ENCODE measurements at places on chromosomes 1 and 21.

DNA sequence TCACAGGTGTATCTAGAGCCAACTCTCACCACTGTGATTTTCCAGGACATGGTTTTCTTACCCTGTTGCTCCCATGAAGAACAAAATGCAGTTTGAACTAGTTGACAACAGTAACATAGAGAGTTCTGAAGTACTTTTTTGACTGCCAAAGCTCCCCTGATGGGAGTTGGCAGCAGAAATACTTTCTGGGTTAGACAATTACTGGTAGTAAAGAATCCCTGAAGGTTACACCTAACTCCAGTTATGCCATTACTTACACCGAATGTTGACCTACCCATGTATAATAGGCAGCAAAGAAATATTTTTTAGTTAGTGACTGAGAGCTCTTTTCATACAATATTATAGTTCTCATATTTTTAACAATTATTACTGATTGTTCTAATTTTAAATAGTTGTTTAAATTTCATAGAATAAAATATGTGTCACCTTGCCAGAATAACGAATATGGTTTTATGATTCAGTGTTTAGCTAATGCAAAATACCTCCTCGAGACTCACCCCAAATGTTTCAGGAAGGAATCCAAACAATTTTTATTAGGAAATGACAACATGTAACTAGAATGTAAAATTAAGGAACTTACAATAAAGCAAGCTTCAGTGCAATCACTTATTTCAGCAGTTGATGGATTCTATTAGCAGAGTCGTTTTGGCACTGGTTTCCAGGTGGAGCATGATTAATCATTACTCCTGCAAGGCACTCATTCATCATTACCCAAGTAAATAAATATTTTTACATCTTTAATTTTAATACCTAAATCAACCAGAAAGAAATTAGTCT, 237.6 kb downstream of the MRPL39 start:
- DNase-seq, result no peak

- DNase-seq, result peak; percentile 71
These were observed 19.1 kb upstream of the NCF2 start for GRCh38 chr1:183609313-183609712.

- DNase-seq, result no peak
These were observed 45.1 kb downstream of the ARHGEF16 start for GRCh38 chr1:3499611-3500010.

DNA sequence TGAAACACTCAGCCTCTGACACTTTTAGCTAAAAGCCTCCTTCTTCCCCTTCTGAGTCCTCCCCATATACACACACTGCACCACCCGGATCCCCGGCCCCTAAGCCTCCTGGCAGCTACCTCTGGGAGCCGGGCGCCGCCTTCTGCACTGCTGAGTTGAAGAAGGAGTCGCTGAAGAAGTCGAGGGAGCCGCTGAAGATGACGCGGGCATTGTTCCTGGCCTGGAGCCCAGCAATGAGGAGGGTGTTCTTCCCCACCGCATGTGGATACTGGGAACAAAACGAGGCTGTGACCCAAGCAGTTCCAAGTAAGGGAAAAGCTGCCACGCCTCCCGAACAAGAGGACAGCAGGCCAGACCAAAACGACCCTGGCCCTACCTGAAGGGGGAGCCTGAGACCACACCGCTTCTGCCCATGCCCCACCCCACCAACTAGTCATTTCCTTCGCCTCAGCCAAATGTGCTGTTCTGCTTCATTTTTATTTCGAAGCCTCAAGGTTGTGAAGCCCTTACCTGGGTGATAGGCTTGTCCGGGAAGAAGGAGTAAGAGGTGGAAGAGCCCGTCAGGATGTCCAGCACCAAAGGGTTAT, 7.0 kb downstream of the DDOST start:
- no peak for DNase-seq

DNA sequence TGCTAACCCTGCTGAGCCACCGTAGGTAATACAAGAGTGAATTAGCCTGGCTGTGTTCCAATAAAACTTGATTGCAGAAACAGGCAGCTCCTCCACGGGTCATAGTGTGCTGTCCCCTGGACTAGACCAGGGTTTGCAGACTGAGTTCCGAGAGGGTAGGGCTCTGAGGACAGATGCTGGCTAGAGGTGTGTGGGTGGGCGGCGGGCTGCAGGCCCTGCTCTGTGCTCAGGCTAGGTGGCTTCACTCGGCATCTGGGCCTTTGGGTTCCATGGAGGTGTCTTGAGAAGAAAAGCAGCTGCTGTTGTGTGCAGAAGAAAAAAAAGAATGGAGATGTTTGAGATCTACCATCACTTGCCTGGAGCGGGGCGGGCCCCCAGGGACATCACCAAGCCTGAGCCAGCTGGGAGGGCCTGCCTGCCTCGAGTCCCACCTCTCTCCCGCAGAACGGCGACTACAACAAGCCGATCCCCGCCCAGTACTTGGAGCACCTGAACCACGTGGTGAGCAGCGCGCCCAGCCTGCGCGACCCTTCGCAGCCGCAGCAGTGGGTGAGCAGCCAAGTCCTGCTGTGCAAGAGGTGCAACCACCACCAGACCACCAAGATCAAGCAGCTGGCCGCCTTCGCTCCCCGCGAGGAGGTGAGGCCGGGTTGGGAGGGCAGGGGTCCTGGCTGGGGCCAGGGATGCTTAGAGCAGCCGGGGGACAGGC, 7.9 kb downstream of the TMEM201 start:
- DNase-seq, result peak; percentile 60

GRCh38 chr1:59979666-59980065, 53.1 kb upstream of the CYP2J2 start:
- no peak for DNase-seq

DNA sequence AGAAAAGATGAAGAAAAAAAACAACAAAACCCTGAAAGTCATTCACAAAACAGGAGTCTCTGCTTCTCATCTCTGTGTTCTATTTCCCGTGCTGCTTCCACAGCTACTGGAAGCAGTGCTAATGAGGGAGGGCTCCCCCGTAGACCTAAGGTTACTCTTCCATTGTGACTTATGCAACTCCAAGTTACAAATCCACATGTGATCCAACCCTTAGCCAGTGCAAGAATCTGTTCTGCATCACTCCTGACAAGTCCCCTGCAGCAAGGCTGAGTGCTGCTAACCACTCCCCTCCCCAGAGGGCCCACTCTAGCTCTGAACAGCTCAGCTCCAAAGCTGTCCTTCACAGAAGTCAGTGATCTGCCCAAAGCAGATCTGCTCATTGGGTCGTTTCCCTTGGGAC, 10.3 kb downstream of the DNALI1 start:
- no peak for DNase-seq

- DNase-seq, result peak; percentile 85
These were observed 273.1 kb downstream of the DPYD start for GRCh38 chr1:97647776-97648175.

- DNase-seq, result peak; percentile 1
These were observed 55.5 kb upstream of the GALNT2 start for GRCh38 chr1:230011333-230012092.

DNA sequence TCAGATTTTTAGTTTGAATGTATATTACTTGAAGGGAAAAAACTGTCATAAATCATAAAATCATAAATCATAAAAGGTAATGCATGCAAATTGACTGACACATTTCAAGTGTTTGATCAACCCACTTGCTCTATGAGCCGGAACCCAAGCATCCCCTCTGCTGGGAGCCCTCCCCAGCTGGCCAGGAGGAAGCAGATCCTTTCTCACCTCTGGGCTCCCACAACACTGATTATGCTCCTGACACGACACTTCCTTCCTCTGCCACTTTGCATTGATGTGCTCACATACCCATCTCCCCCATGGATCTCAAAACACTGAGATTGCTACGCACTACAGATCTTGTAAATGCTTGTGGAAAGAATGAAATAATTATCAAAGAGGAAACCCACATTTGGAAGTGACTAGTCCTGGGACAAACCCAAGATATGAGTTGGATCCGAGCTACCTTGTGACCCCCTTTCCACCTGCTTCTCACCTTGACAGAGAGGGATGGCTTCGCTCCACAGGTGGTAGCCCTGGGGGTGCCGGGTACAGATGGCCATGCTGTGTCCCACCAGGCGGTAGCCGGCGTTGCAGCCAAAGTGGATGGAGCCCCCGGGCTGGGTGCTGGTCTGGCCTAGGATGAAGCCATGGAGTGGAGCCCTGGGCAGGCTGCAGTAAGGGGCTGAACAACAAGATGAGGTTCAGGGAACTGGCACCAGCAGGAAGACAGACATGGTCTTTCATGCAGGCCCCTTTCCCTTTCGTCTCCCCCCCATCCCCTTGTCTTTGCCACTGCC, 104.6 kb downstream of the ZSCAN20 start:
- no peak for DNase-seq

- DNase-seq, result no peak
These were observed 16.4 kb downstream of the HYI start for GRCh38 chr1:43437031-43437973.

GRCh38 chr1:239555350-239555749, 169.0 kb downstream of the CHRM3 start:
- DNase-seq, result no peak

GRCh38 chr1:115062542-115063004, 26.7 kb downstream of the TSPAN2 start:
- peak; percentile 91 for DNase-seq

GRCh38 chr21:46344219-46344915, 20.4 kb downstream of the PCNT start:
- DNase-seq, result no peak

GRCh38 chr21:26593800-26594199, 20.7 kb upstream of the CYYR1 start:
- no peak for DNase-seq

DNA sequence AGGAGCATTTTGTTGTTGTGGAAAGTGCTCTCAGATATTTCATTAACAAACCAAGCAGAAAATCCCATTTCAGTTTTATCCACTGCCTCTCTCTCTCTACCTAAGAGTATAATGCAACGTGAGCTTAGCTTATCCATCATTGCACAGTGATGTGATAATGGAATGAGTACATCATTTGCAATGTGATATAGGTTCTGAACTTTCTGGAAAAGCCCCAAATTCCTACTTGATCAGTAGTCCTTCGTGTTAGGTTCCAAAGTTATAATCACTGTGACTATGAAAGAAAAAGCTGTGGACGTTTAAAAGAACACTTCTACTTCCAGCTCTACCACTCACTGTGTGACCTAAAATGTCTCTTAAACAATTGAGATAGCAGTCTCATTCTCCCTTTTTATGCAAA, 76.4 kb upstream of the PRMT6 start:
- DNase-seq, result peak; percentile 5

DNA sequence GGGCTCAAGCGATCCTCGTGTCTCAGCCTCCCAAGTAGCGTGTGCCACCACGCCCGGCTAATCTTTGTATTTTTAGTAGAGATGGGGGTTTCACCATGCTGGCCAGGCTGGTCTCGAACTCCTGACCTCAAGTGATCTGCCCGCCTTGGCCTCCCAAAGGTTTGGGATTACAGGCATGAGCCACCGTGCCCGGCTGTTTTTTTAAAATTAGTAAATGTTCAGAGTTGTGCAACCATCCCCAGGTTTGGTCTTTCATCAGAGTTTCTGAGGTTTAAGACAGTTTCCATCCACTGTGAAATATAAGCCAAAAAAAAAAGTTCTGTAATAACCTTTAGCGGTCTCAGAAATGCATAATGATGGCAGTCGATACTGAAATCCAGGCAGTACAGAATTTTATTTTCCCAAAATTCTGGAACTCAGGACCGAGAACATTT, 550 bp upstream of the SYT11 start:
- DNase-seq, result no peak

GRCh38 chr1:245404952-245405351, 250.2 kb downstream of the KIF26B start:
- DNase-seq, result no peak

- peak; percentile 10 for DNase-seq
These were observed 1.3 kb downstream of the JAM2 start for GRCh38 chr21:25640202-25640942.

- no peak for DNase-seq
These were observed 11.5 kb downstream of the KCNA2 start for GRCh38 chr1:110594456-110595352.

- no peak for DNase-seq
These were observed 635 bp upstream of the APH1A start for GRCh38 chr1:150269451-150269850.

DNA sequence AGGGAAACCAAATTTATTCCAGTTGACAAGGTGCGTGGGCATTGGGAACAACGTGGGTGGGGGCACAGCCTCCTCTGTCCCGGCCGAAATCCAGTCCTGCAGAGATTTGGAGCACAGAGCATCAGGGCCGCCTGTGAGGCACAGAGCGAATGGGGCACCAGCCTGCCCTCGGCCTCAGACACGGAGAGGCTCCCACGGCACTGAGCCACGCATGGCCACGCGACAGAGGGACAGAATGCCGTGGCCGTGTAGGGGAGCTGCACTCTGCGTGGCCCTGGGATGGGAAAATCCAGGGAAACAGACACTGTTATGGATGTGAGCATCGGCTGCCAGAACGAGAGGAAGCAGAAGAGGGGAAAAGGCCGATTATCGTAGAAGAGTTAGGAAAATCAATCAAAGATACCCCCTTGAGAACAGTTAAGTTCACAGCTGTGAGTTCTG, 13.5 kb upstream of the C1orf159 start:
- DNase-seq, result no peak

- DNase-seq, result no peak
These were observed 52.5 kb downstream of the LRRC8D start for GRCh38 chr1:89873288-89873687.

- DNase-seq, result no peak
These were observed 20.9 kb upstream of the IPO9 start for GRCh38 chr1:201807958-201808632.

DNA sequence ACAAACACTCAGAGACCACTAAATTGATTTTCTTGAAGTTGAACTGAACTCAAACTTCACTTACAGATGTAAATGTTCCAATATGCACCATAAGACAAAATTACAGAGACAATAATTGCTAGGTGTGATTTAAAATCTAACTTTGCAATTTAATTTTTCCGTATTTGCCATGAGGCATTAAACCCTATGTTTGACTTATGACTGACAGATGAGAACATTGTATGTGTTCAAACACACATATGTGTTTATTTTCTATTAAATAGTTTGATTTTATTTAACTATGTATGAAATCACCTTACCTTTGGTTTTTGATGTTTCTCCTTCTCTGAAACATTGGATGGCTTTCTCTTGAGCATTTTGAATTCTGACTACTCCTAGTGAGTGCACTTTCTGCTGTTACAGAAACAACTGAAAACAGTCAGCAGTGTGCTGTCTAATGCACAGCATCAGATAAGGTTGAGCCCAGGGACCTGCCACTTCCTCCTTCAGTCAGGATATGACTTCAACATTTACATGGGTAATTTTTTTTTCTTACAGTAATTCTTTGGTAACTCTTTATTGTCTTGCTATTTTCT, at the start of gene SAMSN1:
Gene SAMSN1, minus strand, starts transcription at position 410 of the 575 bp plus-strand sequence. Its CDS starts 54 bp downstream, at position 356.
- DNase-seq, result no peak

- no peak for DNase-seq
These were observed 133.1 kb downstream of the AJAP1 start for GRCh38 chr1:4787551-4787950.

- peak; percentile 42 for DNase-seq
These were observed 28.1 kb downstream of the VANGL1 start for GRCh38 chr1:115669886-115670285.

- no peak for DNase-seq
These were observed 2.2 kb downstream of the MIGA1 start for GRCh38 chr1:77781683-77782082.

- no peak for DNase-seq
These were observed 238.1 kb downstream of the HMCN1 start for GRCh38 chr1:185972096-185972850.

- no peak for DNase-seq
These were observed 24.2 kb downstream of the SYF2 start for GRCh38 chr1:25208092-25208491.

GRCh38 chr1:183195142-183195574, 9.1 kb downstream of the LAMC2 start:
- peak; percentile 51 for DNase-seq

GRCh38 chr1:1799716-1800115, 21.4 kb upstream of the NADK start:
- DNase-seq, result no peak
